ENCODE measurements at places on chromosomes 11 and 22. TPM values are rescaled to one million over a fixed set of nuclear protein-coding genes. Genes with fewer than 3 reads are reported as not detected.

Gene GAL3ST3
- total RNA-seq: 2.0 TPM

Gene P4HA3
- total RNA-seq: 4.9 TPM

Gene NNMT
- 10.6 TPM for total RNA-seq

Gene PRAME
- 233 TPM for total RNA-seq

Gene APOA4
- not detected for total RNA-seq

Gene TTC17
- 141 TPM for total RNA-seq

Gene GLYATL1
- total RNA-seq: not detected

Gene SLC7A4
- 60.3 TPM for total RNA-seq

Gene IGF2
- 69.8 TPM for total RNA-seq

Gene FAM89B
- total RNA-seq: 63.2 TPM

Gene SCO2
- total RNA-seq: 4.8 TPM

Gene TRIM51
- total RNA-seq: not detected

Gene NELL1
- 4.9 TPM for total RNA-seq

Gene ABCG4
- total RNA-seq: 3.9 TPM

Gene PIM3
- 89.9 TPM for total RNA-seq

Gene TMEM218
- total RNA-seq: 17.2 TPM

Gene SCGB1C1
- not detected for total RNA-seq

Gene MMP3
- not detected for total RNA-seq

Gene PRODH
- total RNA-seq: 5.6 TPM

Gene DSCAML1
- total RNA-seq: 3.0 TPM

Gene FIBP
- total RNA-seq: 144 TPM

Gene ART5
- 9.9 TPM for total RNA-seq

Gene FJX1
- total RNA-seq: 2.8 TPM

Gene LINC01488
- not detected for total RNA-seq

Gene TRIM29
- total RNA-seq: 12.3 TPM

Gene RTN4R
- total RNA-seq: 6.1 TPM

Gene PDGFB
- total RNA-seq: 9.8 TPM

Gene KCNK7
- total RNA-seq: 2.5 TPM

Gene SMIM38
- 3.9 TPM for total RNA-seq

Gene KRTAP5-1
- total RNA-seq: not detected

Gene NPAS4
- total RNA-seq: 1.4 TPM

Gene SLC37A2
- 7.6 TPM for total RNA-seq
